ENCODE measurements at places on chromosomes 11 and 22. TPM values are rescaled to one million over a fixed set of nuclear protein-coding genes. Genes with fewer than 3 reads are reported as not detected.

The OR2D3 gene
- not detected for total RNA-seq

The SMDT1 gene
- total RNA-seq = 4.3 TPM

The HBG2 gene
- not detected for total RNA-seq

The GPR83 gene
- total RNA-seq = not detected

The NCAM1 gene
- 3.5 TPM for total RNA-seq
